Activated CD4-positive, alpha-beta memory T cell treated with anti-CD3 and anti-CD28 coated beads for 36 hours (primary cell): ENCODE measurements at places on chromosomes 5 and 9.

DNA sequence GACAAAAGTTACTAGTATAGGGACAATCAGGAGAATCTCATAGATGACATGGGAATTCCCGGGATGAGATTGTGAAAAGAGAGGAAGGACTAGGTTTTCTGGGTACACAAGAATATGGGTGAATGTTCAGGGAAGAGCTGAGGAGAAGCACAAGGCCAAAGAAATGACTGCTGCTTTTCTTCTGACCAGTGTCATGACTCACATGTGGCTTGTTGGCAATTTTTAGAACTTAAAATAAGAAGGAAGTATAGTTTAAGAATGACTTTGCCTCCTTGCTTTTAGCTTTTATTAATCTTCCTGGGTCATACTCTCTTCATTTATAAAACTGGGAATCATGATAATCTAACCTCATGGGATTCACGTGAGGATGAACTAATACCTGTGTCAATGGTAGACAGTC is 652.4 kb upstream of the MEF2C start:
- DNase-seq, result no peak

DNA sequence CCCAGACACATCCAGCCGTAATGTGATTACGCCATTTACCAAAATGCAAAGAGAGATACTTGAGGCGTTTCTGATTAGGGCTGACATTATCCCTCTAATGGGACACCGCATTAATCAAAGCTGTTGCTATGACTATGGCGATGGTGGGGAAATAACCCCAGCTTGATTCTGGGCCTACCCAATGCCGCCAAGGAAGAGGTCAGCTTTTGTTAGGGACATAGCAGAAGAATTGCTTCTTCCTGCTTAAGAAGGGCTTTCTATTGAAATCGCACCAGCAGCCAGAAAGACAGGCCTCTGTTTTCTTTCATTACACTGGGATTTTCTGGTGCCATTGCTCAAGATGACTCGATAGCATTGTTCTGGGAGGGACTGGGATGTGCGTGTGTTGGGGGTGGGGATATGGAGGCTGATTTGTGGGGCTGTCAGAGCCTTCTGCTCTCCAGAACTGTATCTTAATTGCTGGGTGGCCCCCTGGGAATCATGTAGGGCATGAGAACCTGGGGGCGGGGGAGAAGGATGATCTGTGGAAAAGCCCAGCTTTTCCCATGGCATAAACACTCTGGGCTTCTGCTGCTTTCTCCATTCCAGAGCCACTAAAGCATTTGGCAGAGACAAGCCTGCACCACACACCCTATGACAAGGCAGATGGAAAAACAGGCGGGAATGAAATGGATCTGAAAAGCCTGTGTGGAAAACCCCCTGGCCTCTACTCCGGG is 106.5 kb upstream of the RAD23B start:
- no peak for DNase-seq

GRCh38 chr5:153755913-153756500 is 265.5 kb downstream of the GRIA1 start:
- DNase-seq, result no peak

DNA sequence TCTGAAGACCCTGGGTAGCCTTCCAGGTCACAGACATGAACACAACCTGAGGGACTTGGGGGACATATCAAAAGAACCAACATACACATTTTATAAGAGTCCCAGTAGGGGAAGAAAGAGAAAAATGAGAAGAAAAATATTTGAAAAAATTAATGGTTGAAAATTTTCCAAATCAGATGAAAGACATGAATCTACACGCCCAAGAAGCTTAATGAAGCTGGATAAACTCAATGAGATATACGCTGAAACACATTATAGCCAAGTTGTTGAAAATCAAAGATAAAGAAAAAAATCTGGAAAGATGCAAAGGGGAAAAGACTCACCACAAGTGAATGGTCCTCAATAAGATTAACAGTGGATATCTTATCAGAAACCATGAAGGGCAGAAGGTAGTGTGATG is 9.6 kb upstream of the CCDC180 start:
- DNase-seq, result no peak

DNA sequence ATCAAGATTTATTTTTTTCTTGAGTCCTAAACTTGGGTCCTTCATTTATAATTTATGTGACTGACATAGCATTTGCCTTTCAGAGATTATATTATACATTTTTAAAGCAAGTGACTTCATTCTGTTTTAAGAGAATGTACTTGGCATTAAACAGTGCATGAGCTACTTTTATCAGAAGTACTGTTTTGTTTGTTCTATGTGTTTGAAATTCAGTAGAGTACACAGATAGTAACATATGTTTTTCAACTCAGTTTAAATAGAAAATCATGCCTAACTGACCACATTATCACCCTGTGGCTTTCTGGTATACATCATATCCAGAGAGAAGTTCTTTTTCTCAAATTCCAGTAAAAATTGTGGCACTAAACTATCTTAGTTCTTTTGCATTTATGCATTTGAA is 335.3 kb upstream of the CDH18 start:
- no peak for DNase-seq
